ENCODE measurements at places on chromosomes 7 and 10.

- no peak for DNase-seq
Measured at GRCh38 chr7:142248-142941, 50.0 kb upstream of the FAM20C start.

- no peak for DNase-seq
Measured at GRCh38 chr10:28897617-28898464, 220.5 kb downstream of the BAMBI start.

DNA sequence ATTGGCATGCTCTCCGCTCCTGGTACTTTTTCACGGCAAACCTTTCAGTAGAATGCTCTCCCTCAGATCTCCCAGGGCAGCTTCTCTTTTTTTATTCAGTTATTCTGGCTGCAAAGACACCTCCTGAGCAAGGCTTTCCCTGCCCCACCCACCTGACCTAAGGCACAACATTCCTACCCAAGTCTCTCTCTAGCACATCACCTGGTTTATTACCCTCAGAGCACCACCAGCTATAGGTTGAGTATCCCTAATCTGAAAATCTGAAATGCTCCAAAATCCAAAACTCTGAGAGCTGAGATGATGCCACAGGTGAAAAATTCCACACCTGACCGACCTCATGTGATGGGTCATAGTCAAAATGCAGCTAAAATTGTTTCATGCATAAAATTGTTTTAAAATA, 99.6 kb downstream of the GLI3 start:
- DNase-seq = no peak

DNA sequence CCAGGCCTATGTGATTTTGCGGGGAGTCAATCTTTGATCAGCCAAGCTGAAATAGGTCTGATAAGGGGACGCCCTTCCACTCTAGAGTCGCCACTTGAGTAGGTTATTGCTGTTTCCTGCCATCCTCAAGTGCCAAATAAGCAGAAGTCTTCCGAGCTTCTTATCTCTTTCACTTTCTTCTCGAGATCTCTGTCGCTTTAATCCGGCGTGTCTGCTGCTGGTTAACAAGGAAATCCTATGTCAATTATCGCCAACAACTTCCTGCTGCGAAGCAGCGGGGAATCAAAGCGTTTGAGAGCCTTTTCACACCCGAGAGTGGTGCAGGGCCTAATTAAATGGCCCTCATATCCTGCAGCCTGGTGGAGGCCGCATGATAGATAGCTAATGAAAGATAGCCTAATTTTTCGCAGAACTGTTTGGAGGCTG, 215.9 kb downstream of the RAB11FIP2 start:
- no peak for DNase-seq

- DNase-seq = no peak
Measured at GRCh38 chr10:124357561-124357885, 61.2 kb downstream of the OAT start.

- no peak for DNase-seq
Measured at GRCh38 chr10:4733843-4734224, 92.2 kb upstream of the AKR1E2 start.

DNA sequence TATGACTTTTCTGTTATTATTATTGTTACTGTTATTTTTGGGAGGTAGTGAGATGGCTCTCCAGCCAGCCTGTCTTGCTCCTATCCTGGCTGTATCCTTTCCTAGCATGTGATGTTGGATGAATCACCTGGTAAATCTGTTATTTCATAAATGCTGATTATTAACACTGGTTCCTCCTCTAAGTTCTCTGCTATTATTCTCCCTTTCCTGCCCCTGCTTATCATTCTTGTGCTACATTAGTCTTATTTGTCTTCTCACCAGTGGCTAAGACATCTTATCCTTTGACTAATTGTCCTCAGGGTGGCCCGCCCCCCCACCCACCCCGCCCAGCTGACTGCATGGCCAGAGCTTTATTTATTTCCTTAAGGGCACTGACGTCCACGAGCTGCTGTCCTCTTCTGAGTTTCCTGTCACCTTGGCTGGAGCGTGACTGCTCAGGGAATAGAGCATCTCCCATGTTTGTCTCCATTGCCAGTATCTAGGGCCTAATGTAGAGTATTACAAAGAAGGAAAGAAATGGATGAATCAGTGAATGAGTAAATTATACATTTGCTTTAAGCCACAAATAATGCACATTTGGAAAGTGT, 110.1 kb upstream of the KLF6 start:
- DNase-seq = no peak

DNA sequence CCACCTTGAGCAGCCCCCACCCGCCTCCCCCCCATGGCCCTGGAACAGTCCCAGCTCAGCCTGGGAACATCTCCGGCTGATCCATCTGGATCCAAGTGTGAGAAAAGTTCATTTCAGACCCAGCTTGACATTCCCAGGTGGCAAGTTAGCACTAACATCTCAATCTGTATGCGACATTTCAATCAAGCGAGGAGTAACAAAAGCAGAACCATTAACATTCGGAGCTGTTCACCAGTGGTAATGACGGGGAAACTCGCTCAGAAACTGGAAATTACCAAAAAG, 65.4 kb downstream of the PAX2 start:
- no peak for DNase-seq

DNA sequence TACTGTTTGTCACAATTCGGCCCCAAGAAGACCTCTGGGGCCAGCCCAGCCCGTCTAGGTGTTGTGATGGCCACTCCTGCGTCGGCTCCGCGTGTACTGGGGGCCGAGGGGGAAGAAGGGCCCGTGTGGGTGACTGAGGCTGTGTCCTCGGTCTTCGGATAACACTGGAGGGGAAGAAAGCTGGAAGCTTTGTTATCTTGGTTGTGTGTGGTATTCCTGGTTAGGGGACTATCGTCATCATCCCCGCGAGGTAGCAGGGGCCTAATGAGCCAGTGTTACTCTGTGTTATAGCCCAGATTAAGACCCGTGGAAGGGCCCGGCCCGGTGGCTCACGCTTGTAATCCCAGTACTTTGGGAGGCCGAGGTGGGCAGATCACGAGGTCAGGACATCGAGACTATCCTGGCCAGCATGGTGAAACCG, 854 bp downstream of the MTG1 start:
- no peak for DNase-seq

GRCh38 chr10:50577681-50578350, 45.9 kb downstream of the SGMS1 start:
- DNase-seq = no peak

DNA sequence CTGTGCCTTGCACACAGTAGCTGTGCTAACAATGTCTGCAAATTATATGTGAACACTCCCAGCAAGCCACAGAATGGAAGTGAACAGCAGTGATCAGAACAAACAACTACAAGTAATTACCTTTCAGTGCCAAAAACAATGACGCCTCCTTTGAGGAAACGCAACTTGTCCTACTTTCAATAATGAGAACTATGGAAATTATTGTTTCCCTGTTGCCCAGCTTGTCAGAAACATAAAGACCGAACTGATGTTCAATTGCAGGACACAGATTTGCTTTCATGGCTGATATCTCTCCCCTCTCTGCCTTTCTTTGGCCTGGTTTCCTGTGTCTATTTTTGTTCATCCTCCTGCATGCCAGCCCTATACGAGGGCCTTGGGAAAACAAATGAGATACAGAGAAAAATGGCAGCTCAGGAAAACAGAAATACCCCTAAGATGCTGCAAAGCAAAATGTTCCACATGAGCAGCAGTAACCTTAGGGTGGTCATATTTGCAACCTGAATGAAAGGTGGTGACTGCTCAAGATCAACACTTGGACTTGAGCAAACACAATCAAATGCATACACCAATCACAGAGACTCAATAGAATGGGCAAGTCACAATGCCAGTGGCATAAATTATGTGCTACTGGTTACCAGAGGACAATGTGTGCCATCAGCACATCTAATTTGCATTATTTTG, 26.8 kb downstream of the COBL start:
- no peak for DNase-seq

DNA sequence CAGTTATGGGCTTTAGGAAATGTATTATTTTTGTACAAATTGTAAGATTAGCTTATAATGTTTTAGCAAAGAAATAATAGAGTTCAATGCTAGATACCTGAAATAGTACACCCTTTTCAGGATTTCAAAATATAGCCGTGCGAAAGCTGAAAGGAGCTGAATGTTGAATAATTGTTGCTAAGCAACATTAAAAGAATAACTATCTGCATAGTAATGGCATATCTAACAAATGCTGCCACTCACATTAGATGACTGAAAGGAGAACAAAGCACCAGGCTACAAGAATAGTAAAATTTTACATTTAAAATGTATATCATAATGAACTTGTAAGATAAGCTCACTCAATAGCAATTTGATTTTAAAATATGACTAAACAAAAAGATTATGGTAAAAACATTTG, 82.5 kb downstream of the SDHAF3 start:
- DNase-seq = no peak

DNA sequence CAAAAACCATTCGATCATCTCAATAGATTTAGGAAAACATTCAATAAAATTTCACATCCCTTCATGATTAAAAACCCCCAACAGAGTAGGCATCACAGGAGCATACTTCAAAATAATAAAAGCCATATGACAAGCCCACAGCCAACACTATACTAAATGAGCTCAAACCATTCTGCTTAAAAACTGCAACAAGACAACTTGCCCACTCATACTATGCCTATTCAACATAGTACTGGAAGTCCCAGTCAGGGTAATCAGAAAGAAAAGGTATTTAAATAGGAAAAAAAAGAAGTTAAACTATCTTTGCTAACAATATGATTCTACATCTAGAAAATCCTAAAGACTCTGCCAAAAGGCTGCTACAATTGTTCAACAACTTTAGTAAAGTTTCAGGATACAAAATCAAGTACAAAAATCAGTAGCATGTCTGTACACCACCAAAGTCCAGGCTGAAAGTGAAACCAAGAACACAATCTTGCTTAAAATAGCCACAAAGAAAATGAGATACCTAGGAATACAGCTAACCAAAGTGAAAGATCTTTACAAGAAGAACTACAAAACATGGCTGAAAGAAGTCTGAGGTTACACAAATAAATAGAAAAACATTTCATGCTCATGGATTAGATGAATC, 882.6 kb downstream of the GRM8 start:
- DNase-seq = no peak

DNA sequence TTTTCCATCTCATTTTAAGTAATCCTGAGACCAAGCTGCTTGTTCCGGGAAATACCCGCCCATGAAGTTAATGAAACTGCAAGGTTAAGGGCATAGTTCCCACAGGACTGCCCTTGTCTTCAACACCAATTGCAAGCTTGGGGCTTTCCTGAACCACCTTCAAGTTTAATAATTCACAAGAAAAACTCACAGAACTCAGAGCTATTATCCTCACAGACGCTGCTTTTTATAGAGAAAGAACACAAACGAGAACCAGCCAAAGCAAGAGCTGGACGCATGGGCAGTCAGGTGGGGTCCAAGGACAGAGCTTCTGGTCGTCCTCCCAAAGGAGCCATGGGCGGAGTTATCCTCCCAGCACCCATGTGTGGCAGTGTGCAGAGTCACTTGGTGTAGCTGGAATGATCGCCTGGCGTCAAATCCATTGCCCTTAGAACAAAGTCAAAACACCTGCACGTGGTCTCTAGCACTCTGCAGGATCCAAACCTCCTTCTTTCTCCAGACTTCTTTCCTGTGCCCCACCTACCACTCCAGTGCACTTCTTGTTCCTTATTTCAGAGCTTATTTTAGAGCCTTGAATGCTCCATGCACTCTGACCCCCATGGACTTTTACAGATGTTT, 56.7 kb downstream of the SNX10 start:
- DNase-seq = no peak

GRCh38 chr10:47139121-47139520, 160.9 kb upstream of the GDF10 start:
- DNase-seq = no peak

DNA sequence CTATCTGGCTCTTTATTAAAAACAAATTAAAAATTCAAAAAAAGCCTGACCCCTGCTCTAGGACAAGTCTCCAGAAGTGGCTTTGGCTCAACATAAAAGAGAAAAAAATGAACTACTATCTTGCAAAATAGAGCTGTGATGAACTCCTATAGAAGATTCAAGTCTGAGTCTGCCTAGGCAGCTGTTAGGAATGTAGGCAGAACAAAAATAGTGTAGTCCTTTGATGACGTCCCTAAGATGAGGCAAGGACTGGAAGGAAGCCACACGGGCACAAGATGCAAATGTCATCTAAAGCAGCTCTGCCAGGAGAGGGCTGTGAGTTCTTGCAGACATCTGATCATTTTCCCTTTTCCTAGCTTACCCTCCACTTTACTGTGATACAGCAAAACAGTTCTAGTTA, 20.5 kb downstream of the ASNS start:
- DNase-seq = no peak

DNA sequence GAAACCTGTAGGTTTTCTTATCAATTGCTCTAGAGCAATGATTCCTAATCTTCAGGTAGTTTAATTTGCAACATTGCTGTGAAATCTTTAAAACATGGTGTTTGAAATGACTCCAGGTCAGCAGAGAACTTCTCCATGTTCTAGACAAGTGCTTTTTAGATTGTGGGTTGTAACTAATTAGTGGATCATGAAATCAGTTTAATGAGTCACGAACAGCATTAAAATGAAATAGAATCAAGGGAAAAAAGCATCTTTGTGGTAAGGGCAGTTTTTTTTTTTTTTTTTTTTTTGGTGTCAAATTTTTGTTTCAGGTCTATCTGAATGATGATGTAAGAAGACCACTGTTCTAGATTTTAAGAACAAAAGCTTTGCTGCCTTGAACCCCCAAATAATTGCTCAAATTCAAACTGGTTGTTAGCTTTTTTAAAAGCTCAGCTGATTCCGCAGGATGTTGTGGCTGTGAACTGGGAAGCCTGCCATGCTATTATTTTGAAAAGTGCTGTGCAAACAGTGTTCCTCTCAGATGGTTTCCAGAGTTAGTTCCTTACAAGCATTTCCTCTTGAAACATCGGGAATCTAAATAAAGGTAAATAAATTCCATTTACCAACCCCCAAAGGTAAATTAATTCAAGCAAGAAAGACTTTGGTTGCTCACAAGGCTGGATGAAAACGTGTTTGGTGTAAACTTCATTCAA, 13.1 kb upstream of the PDK4 start:
- no peak for DNase-seq

DNA sequence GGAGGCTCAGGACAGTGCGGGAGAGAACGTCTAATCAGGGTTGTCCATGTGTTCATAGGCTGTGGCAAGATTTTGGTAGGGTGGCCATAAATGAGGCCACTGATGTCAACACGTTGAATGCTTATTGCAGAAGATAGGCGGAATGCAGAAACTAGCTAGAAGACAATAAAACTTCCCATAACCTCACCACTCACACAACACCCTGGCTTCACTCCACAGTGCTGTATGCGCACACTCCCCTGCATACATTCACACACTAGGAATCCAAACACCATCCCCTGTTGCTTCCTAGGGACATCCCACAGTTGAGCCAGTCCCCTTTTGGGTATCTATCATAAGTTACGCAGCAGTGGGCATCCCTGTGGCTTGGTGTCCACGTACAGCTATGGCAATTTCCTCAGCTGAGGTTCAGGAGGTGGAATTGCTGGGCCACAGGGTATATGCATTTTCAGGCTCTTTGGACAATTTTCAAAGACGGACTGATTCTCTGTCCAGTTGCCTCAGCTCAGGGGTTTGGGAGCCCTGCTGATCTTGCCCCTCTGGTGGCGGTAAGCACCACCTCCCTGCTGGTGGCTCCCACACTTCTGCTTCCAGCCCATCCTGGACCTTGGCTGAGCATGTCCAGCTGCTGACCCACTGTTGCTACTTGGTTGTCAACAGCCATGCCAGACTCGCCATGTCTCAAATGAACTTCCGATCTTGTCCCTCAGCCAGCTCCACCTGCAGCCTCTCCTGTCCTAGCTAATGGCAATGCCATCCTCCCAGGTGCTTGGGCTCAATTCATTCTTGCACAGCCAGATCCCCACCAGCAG, 36.4 kb downstream of the CDH23 start:
- no peak for DNase-seq

All from stimulated activated CD4-positive, alpha-beta T cell treated with anti-CD3 and anti-CD28 coated beads, Interleukin-1b, Interleukin-23, amount 100 ng/mL, for 4 hours (primary cell).